Activated CD4-positive, alpha-beta T cell treated with anti-CD3 and anti-CD28 coated beads for 36 hours (primary cell): ENCODE measurements at places on chromosomes 1 and 21.
A peak's percentile ranks its signal among the peaks of the same experiment; 100 is the strongest.

DNA sequence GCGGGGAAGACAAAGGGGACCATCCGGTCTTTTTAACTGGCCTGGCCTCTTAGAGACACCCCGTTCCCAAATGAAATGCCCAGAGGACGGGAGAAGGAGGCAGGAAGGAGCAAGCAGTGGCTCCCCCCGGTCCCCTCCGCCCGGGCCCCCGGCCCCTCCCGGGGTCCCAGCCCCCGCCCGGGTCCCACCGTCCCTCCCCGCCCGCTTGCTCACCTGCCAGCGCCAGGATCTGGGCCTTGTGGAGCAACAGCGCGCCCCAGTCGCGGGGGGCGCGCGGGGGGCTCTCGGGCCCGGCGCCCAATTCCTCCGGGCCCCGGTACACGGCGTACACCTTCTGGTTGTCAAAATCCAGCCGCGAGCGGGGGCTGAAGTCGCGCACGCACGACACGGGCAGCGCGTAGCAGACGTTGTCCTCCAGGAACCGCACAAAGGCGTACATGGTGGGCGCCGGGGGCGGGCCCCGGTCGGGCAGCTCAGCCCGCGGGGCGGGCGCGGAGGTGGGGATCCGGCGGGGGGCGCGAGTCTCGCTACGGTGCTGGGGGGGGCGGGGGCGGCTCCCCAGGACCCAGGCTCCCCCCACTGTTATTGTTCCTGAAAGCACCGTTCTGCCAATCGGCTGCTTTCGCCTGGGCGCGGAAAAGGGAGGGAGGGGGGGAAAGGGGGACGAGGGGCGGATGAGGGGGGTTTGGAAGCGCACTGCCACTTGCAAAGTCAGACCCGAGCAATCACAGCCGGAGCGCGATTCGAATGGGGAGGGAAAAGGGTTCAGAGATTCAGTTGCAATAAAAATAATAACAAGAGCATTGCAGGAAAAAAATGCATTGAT, at the start of gene BEND5:
TSS of gene BEND5 (minus strand) at position 499 of the 826 bp plus-strand sequence. CDS start at position 439, 60 bp downstream.
- peak; percentile 77 for DNase-seq

- DNase-seq, result no peak
These were observed 2.1 kb downstream of the LEPR start for GRCh38 chr1:65422241-65423203.

DNA sequence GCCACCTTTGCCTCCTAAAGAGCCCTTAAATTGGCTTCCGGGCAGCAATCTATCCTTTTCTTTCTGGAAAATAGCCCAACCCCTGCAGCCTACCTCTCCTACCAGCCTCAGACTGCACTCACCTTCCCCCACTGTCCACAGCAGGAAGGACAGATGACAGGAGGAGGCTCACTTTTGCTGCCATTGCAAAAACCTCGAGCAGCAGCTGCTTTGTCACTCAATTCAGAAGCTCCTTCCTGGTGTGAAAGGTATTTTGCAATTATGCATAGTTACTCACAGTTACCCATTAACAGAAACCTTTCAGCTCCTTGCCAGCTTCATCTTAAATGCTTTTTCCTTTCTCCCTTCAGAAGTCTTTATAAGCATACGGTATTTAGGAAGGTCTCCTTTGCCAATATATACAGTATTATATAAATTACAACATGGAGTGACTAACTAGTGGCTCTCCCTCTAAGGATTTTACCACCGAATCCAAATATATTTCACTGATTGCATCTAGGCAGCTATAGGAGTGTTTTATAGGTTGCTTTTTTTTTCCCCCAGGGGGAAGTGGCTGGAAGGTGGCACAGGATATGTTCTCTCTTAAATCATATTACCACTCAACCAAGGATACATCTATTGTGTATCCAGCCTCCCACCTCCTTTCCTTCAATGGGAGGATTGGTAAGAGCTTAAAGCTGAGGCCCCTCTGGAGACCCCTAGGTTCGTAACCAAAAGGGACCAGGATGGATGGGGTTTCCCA, 142.1 kb upstream of the IPO9 start:
- DNase-seq, result no peak

- no peak for DNase-seq
These were observed 115.7 kb upstream of the HIVEP3 start for GRCh38 chr1:42034426-42034825.

GRCh38 chr1:207352554-207352953, 31.1 kb downstream of the CD55 start:
- no peak for DNase-seq

DNA sequence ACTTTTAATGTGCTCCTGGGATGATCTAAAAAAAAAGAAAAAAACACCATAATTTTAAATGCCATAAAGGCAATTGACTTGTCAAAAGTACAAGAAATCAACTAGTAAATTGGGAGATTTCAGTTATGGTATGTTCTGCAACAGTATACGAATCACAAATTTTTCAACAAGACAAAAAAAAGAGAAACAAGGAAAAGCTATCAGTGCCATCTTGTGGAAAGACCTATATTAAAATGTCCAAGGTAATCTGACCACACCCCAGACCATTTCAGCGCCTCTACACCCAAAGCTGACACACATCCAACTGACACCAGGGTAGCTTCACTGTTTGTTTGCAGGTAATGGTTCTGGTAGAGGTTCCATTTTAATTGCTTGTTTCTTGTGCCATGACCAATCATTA, 5.0 kb upstream of the DUSP23 start:
- no peak for DNase-seq

DNA sequence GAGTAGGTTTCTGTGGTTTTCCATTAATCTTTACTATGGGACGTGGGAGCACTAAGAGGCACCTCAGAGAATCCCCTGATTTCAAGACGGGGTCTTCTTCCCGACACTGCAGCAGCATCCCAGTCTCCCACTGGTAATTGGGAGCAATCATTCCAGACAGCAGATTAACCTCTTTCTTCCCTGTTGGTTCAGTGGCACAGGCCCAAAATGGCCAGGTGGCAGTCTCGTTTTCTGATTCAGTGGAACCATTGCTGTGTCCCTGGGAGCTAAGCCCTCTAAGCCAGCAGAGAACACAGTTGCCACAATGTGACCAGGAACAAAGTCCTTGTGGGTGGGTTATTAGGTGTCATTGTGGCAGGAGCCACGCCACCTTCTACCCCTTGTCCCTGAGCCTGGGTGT, 342.1 kb downstream of the MATN1 start:
- DNase-seq, result no peak

GRCh38 chr1:87197641-87198040, 131.0 kb upstream of the LMO4 start:
- DNase-seq, result no peak

DNA sequence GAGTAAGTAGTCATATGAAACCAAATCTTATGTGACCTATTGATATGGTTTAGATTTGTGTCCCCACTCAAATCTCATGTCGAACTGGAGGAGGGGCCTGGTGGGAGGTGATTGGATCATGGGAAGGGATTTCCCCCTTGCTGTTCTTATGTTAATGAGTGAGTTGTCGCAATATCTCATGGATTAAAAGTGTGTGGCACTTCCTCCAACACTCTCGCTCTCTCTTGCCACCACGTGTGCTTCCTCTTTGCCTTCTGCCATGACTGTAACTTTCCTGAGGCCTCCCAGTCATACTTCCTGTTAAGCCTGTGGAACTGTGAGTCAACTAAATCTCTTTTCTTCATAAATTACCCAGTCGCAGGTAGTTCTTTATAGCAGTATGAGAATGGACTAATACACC, 241.2 kb downstream of the RGS7 start:
- DNase-seq, result no peak
